ENCODE measurements at places on chromosomes 1 and 21.

DNA sequence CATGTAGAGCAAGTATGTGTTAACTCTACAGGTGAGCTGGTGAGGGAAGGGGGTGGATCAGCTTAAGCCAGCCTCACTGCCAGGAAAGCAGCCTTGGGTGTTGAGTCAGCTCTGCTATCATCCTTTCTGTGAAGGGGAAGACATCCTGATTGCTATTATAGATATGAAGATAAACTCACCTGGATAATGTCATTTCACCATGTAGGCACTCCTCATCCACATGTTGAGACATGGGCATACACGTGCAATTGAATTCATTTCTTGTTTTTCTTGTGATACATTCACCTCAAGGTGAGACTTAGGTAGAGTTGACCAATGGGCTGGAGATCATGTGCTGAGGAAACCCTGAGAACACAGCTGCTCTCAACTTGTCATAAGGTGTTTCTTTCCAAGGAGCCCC is 136.9 kb downstream of the CACNA1E start:
- DNase-seq: no peak

GRCh38 chr1:155913969-155914757 is 3.0 kb upstream of the RIT1 start:
- no peak for DNase-seq

- no peak for DNase-seq
These were observed 66.0 kb downstream of the PLEKHA6 start for GRCh38 chr1:204293605-204294337.

DNA sequence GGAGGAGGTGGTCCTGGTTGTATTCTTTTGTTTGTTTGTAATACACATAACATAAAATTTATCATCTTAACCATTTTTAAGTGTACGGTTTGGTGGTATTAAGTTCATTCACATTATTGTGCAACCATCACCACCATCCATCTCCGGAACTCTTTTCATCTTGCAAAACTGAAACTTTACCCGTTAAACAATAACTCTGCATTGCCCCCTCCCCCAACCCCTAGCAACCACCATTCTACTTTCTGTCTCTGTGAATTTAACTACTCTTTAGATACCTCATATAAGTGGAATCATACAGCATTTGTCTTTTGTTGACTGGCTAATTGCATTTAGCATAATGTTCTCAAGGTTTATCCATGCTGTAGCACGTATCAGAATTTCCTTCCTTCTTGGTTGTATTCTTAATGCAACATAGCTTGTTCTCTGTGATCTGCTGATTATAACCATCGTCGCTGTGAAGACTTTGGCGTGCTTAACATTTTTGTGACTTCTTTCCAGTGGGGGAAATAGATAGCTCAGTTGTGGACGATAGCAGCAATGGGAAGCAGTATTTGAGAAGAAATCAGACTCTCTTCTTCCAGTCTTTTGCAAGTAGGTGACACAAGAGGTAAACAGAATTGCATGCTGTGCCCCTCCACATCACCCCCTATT is 117.5 kb upstream of the HOOK1 start:
- DNase-seq: no peak

- no peak for DNase-seq
These were observed 8.4 kb upstream of the DDAH1 start for GRCh38 chr1:85473390-85473789.

DNA sequence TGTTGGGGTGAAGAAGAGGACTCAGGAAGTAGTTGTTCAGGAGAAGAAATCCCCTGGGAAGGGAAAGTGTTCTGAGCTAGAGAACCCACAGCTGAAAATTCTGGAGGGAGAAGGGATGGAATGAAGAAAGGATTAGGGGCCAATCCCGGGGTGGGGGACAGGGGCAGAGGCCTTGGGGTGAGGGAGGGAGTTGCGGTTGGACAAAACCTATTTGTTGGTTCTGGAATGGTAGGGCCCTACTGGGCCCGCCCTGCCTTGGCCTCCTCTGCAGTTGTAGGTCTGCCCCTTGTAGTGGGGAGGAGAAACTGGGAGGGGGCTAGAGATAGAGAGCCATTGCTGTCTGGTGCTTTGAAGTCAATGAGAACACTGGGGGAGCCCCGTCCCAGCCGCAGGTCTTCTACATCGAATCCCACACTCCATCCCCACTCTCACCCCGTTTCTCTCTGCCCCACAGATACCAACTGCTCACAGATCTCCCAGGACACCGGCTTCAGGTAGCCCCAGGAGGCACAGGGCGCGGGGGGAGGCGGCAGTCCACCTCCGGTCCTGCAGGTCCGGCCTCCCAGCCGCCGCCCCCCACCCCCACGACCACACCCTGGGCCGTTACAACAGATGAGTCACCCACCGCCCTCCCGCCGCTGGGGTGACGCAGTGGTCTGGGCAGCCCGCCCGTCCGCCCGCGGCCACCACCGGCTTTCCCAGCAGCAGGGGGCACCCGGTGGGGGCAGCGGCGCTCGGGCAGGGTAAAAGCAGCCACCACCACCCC is 1.1 kb downstream of the TAGLN2 start:
- peak; percentile 88 for DNase-seq

GRCh38 chr21:34935898-34936297 is 113.2 kb downstream of the RUNX1 start:
- DNase-seq: no peak

GRCh38 chr1:233707880-233708815 is 94.2 kb downstream of the KCNK1 start:
- no peak for DNase-seq

DNA sequence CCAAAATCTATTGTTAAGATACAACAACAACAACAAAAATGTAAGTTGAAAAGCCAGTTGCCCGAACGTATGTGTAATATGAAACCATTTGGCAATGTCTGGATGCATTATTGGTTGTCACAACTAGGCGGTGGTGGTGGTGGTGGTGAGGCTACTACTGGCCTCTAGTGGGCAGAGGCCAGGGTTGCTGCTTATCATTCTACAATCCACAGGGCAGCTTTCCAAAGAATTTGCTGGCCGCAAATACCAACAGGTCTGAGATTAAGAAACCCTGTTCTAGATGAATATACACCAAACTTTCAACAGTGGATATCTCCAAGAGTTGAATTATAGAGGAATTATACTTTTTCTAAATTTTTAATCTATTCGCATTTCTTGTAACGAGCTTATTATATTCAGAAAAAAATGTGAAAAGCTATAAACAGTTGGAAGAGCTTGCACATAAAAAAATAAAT is 26.8 kb upstream of the ZNF697 start:
- peak; percentile 57 for DNase-seq

DNA sequence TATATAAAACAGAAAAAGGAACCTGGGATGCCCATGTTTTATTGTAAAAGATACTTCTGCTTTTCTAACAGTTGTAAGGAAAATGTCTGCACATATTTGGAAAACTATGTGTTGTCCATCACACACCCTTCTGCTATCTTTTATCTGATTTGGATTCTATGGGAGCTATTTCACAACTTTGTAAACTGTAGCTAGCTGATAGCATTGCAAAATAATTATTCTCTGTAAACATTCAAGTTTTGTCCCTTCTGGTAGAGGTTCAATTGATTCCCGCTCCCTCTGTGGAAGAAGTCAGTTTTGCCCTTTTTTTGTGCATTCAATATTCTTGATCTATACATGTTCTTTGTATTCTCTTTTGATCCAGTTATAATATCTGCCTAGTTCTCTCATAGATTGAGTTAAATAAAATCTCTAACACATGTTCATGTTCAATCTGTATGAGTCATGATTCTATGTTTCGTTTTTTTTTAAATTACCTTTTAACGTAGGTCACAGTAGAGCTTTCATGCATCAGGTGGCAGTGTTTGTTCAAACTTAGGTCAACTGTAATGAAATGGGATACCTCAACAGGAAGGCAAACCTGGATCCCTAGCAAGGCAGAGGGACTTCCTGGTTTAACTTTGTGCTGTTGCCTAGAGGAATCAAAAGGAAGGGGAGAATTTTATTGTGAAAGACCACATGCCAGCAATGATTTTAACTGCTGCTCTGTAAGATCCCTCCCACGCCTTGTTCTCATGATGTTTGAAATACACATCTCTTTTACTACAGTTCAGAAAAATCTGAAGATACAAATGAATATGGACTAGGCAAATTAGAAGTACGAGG is 26.0 kb upstream of the BCL9 start:
- peak; percentile 70 for DNase-seq

DNA sequence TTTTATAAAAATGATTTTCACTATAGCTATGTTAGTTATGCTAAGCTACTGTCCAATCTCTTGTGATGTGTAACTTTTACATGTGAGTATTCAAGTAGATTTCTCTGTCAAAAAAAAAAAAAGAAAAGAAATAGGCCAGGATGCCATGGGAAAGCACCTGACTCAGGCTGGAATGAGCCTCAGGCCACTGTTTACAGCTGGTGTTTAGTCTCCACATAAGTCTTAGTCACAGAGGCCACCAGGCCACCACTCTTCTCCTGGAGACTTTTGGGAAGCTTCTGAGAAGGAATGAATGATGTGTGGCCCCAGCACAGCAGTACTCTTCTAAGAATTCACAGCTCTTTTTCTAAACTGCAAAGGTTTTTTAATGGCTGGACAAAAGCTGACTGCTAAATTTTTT is 48.9 kb downstream of the CHML start:
- no peak for DNase-seq

DNA sequence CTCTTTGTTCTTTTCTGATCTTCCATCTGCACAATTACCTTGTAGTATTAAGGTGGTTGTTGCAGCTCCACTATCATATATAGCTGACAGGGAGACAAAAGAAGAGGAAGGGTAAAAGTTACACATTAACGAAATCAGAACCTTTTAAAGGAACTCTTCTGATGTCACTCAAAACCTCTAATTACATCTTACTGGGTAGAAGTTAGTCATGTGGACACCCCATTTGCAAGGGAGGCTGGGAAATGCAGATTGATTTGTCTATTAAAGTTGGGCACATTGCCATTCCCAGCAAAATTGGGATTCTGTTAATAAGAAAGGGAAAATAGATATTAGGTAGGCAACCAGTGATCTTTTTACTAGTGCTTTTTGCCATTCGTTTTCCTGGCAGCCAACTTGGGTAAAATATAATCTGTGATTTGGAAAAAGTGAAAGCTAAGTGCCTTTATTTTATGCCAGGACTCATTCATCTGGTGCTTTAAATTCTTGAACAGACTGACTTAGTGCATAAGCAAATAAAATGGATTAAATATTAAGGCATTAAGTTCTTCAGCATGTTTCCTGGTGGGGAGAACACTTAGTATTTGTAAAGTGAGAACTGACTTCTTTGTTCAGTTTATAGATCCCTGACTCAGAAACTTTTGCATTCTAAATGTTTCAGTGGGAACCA is 71.3 kb downstream of the DNM3 start:
- no peak for DNase-seq

DNA sequence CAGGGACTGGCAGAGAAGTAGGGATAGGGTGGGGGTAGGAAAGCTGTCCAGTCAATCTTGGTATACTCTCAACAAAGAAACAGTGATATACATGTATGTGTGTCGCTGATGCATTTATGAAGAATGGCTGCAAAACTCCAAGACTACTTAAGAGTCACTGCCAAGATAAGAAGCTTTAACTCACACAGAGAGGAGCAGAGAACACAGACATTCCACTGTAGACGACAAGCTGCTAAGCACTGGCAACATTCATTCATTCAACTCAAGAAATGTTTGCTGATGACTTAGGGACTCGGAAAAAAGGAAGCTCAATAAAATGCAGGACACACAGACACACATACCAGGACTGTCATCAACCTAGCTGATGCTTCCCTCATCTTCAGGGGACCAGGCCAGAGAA is 5.5 kb downstream of the CTNNBIP1 start:
- no peak for DNase-seq

DNA sequence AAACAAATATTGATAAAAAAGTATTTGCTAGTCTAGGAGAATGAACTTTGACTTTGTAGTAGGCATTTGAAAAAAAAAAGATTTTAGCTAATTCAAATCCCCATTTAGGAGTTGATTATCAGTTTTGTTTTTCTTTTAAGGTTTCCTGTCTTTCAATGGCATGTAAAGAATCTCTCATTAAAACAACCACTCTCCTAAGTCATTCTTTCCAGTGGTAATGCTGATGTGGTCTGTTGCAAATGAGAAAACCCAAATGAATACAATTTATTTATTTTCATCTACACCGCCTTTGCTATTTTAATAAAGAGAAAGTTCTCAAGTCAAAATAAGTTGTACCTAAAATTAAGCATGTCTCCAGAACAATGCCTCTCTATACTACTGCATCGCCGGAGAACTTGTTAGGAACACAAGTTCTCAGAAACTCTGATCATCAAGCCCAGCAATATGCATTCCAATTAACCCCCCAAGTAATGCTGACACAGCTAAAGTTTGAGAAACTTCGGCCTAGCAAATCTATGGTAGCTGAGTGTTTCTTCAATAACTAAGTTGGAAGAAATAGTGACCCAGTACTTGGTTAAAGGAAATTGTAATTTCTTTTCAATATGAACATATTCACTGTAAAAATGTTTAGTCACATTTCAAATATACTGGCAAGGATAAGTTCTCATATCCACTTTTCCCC is 255.1 kb downstream of the PTPRC start:
- DNase-seq: no peak

GRCh38 chr1:43938892-43939587 is 5.4 kb downstream of the ARTN start:
- no peak for DNase-seq

DNA sequence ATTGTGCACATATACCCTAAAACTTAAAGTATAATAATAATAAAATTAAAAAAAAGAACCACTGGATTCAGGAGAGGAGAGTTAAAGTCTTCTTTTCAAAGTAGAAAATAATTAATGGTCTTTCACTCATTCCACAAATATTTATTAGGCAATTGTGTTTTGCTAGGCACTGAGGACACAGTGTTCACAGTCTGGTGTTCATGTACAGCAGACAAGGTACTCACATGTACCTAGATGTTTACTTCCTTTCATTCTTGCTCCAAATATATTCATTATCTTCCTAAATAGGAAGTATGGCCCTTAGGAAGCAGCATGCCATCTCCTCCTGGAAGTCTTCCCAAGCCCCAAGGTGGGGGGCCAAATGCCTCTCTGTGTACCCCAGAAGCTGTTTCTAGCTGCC is 265.0 kb downstream of the NPHP4 start:
- DNase-seq: no peak

DNA sequence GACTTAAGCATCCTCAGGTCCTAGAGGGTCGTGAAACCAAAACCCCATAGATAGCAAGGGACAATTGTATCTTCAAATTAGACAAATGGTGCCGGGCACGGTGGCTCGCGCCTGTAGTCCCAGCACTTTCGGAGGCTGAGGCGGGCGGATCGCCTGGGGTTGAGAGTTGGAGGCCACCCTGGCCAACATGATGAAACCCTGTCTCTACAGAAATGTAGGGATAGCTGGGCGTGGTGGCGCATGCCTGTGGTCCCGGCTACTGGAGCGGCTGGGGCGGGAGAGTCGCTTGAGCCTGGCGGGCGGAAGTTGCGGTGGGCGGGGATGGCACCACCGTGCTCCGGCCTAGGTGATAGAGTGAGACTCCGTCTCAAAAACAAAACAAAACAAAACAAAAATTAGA is 780.6 kb downstream of the BRINP3 start:
- no peak for DNase-seq

- no peak for DNase-seq
These were observed 74.3 kb downstream of the ETS2 start for GRCh38 chr21:38879912-38880576.
